ENCODE measurements at places on chromosomes 16 and 17. TPM values are rescaled to one million over a fixed set of nuclear protein-coding genes. Genes with fewer than 3 reads are reported as not detected.

The OR2C1 gene
- polyA plus RNA-seq = not detected

The CALB2 gene
- not detected for polyA plus RNA-seq

The ZNF624 gene
- polyA plus RNA-seq = 4.3 TPM

The DNAAF8 gene
- not detected for polyA plus RNA-seq

The CCL2 gene
- not detected for polyA plus RNA-seq

The TBC1D3I gene
- polyA plus RNA-seq = not detected

- H3K27me3 ChIP-seq = peaks cover 1% of the 10 kb centered on the region
- no peak overlapping the region for H3K4me3 ChIP-seq
- H3K27ac ChIP-seq = no peak overlapping the region
- H3K4me1 ChIP-seq = no peaks in the 10 kb centered on the region
- no peak for DNase-seq
These were observed 6.1 kb downstream of the C16orf46 start for GRCh38 chr16:81070979-81071378.

DNA sequence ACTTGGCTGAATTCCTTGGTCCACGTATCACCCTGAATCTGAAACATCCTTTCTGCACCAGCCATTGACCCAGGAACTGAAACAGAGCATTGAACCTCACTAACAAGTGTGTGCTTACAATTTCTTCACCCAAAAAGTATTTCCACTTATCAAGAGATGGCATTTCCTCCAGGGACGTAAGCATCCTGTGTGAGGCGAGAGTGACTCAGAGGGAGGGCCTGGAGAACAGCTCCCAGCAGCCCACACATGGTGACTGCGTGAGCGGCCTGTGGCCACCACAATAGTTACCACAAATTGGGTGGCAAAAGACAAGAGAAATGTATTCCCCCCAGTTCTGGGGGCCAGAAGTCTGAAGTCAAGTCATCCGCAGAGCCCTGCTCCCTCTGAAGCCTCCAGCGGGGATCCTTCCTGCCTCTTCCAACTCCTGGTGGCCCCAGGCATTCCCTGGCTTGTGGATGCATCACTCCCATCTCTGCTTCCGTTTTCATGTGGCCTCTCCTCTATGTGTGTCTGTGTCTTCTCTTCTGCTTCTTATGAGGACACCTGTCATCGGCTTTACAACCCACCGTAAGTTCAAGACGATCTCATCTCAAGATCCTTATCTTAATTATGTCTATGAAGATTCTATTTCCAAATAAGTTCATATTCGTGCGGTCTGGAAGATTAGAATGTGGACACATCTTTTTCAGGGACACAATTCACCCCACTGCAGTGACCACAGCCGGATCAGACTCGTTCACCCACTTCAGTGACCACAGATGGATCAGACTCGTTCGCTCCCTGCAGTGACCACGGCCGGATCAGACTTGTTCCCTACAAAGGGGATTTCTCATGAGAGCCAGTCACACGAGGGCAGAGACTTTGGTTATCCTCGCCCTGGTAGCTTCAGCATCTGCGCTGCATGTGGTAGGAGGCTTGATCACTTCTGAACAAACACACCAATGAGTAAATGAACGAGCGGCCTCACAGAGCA is 122.6 kb upstream of the FOXF1 start:
- no peak for DNase-seq
- H3K4me3 ChIP-seq = no peak overlapping the region
- H3K4me1 ChIP-seq = no peaks in the 10 kb centered on the region
- H3K27ac ChIP-seq = no peak overlapping the region

- DNase-seq = peak; percentile 77
- H3K4me3 ChIP-seq = peak overlapping the region; percentile 83
- no peaks in the 10 kb centered on the region for H3K36me3 ChIP-seq
- peaks cover 48% of the 10 kb centered on the region for H3K4me1 ChIP-seq
- peak overlapping the region; percentile 86 for H3K27ac ChIP-seq
These were observed 677 bp downstream of the P2RX1 start for GRCh38 chr17:3915581-3915994.

- DNase-seq = no peak
- H3K36me3 ChIP-seq = no peaks in the 10 kb centered on the region
- no peak overlapping the region for H3K4me3 ChIP-seq
- no peaks in the 10 kb centered on the region for H3K4me1 ChIP-seq
- peaks cover 22% of the 10 kb centered on the region for H3K27me3 ChIP-seq
These were observed 16.5 kb upstream of the TMEM92 start for GRCh38 chr17:50257676-50258224.

DNA sequence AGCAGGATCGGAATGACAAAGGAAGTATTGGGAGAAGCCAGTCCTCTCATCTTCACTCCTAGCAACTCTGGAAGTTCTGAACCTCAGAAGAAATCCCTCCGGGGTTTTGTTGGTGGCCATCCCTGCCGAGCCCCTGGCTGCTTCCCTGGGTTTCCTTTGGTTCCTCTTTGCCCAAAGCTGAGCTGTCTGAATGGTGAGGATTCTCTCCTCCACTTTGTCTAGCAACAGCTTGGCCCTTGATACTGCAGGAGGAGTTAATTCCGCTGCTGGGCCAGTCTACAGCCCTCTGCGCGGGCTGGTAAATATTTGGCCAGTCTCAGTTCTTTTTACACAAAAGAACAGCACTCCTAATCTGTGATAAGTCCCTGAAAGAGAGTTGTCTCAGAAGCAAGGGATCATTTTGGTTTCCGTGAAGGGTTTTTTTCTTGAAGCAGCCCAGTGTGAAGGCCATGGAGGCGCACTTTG is 170.9 kb downstream of the RAB11FIP4 start:
- no peaks in the 10 kb centered on the region for H3K36me3 ChIP-seq
- H3K27me3 ChIP-seq = no peaks in the 10 kb centered on the region
- DNase-seq = no peak
- no peak overlapping the region for H3K27ac ChIP-seq
- H3K4me1 ChIP-seq = peaks cover 9% of the 10 kb centered on the region
- H3K4me3 ChIP-seq = no peak overlapping the region

- H3K27me3 ChIP-seq = peaks cover 20% of the 10 kb centered on the region
- no peak overlapping the region for H3K4me3 ChIP-seq
- H3K27ac ChIP-seq = no peak overlapping the region
- no peak for DNase-seq
These were observed 11.2 kb downstream of the PRAC1 start for GRCh38 chr17:48711128-48711527.

DNA sequence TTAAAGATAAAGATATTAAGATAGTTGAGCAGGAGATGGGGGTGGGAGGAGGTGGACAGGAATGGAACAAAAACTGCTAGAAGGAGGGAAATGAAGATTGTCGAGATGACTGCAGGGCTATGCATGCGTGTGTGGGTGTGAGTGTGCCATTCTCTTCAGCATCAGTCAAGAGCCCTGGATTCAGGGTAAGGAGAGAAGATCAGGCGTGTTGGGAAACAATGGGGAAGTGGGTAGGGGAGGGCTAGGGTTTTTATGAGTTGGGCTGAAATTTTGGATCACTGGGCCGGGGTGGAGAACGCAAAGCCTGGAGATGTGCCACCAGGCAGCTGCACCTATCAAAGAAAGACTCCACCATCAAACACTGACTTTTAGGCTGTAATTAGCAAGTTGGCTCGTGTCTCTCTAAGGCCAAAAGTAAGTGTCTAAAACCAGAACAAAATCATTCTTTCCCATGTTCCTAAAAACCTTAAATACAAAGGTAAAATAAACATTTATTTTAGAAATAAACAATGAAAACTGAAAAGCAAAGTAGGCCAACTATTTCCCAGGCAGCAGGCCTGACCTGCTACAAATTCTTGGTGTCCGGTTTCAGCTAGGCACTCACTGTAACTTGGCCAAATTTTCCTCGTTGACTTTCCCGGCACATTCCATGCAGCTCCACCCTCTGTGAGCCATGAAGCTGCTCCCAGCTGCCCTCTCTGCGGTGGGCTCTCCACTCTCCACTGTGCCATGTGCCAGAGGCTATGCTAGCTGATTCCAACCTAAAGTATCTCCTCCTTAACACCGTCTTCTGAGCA is 4.2 kb downstream of the CDRT4 start:
- H3K27me3 ChIP-seq = no peaks in the 10 kb centered on the region
- H3K36me3 ChIP-seq = peaks cover 18% of the 10 kb centered on the region
- H3K4me3 ChIP-seq = no peak overlapping the region
- H3K27ac ChIP-seq = no peak overlapping the region
- no peak for DNase-seq

GRCh38 chr16:66278111-66278531 is 88.4 kb upstream of the CDH5 start:
- H3K4me3 ChIP-seq = no peak overlapping the region
- H3K4me1 ChIP-seq = peaks cover 2% of the 10 kb centered on the region
- H3K27ac ChIP-seq = no peak overlapping the region
- no peak for DNase-seq
- no peaks in the 10 kb centered on the region for H3K36me3 ChIP-seq

GRCh38 chr17:57537524-57538410 is 207.3 kb downstream of the CCDC182 start:
- H3K27ac ChIP-seq = no peak overlapping the region
- H3K4me3 ChIP-seq = peak overlapping the region; percentile 23
- DNase-seq = no peak
- H3K4me1 ChIP-seq = peaks cover 16% of the 10 kb centered on the region

GRCh38 chr16:15949210-15950160 is at the start of gene ABCC1:
Gene ABCC1 (plus strand): TSS chr16:15949616. CDS start chr16:15949752, 136 bp downstream.
- H3K4me1 ChIP-seq = peaks cover 31% of the 10 kb centered on the region
- peak; percentile 50 for DNase-seq
- no peaks in the 10 kb centered on the region for H3K36me3 ChIP-seq
- H3K27ac ChIP-seq = peak within 1 kb of the TSS; percentile 88

DNA sequence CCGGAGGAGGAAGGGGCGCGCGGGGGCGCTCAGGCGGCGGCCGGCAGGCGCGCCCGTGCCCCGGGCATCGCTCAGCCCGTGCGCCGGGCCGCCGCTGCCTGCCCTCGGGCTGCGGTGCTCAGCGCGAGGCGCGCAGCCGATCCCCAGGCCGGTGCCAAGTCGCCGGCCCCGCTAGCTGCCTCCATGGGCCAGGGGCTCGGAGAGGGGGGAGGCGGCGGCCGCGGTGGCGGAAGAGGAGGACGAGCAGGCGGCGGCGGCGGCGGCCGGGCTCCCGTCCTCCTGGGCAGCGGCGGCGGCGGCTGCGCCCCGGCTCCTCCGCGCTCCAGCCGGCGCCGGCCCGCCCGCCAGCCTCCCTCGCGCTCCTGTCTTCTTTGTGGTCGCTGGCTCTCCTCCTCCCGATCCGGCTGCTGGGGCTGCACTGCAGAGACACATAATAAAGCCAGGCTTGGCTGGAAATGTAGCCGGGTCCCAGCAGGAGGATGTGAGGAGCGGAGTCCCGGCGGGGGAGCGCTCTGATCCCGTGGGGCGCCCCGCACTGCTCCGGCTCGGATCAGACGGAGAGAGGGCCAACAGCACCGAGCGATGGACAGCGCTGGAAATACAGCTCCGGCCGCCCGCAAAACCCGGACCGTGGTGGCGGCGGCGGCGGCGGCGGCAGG is 889 bp upstream of the ZNF423 start:
- no peaks in the 10 kb centered on the region for H3K36me3 ChIP-seq
- no peak overlapping the region for H3K27ac ChIP-seq
- peaks cover 10% of the 10 kb centered on the region for H3K27me3 ChIP-seq
- H3K4me3 ChIP-seq = peak overlapping the region; percentile 51
- DNase-seq = no peak
- H3K4me1 ChIP-seq = peaks cover 8% of the 10 kb centered on the region

GRCh38 chr16:16983582-16983981 is 487.2 kb downstream of the XYLT1 start:
- H3K36me3 ChIP-seq = no peaks in the 10 kb centered on the region
- no peak for DNase-seq
- H3K27me3 ChIP-seq = peaks cover 4% of the 10 kb centered on the region
- H3K27ac ChIP-seq = peak overlapping the region; percentile 91
